OCI-M1 (cell line): ENCODE measurements at places on chromosomes 12 and 14.

DNA sequence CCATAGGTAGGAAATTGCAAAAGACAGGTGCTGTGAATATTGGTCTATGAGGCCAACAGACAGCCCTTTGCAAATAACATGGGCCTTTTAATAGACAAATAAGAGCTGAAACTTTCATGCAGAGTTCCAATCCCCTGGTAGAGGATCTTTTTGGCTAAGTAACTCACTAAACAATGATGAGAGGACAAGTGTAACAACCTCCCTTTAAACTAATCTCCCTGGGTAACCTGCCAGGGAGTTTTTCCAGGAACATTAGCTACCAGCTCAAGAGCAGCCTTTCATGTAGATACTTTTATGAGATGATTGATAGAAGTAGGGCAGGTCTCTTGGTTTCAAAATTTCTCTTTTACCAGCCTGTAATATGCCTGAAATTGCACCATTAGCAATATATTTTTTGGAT is 13.8 kb upstream of the CACNA1C start:
- no peak for DNase-seq

DNA sequence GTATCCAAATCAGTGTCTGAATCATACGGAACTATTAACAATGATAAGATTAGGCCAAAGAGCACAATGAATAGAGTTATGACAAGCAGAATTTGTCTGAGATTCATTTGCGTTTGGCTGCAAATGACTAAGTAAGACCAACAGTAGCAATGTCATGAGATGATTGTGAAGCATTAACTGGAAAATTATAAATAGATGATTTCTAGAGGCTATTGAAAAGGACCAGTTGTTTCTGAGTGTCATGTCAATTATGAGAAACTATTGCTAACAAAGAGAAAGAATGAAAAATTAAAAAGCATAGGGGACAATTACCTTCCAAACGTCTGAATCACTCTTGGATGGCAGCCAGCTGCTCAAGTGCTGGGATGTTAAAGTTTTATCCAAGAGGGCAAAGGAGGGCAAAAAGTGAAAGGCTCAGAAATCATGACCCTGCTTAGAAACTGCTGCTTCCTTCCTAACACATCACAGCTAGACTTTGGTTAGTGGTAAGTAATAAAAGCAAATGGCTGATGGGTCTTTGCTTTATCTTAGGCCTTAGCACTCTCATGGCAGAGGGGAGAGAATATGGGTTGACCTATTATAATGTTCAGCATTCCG is 89.0 kb downstream of the AKAP6 start:
- no peak for DNase-seq

DNA sequence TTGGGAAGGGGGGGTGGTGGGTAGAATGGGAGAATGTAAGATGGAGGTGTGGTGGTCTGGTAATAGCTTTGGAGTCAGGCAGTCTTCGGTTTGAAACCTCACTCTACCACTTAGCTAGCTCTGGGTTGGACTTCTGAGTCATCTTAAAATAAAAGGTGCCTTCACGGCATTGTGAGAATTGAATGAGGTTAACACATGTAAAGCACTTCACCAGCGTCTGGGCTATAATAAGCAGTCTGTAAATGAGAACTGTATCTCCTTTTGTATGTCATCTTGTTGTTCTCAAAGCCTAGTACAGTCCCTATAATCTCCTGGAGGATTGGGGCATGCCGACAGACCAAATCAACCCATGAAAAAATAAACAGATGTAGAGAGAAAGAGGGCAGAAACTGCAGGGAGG is 11.2 kb downstream of the C2CD5 start:
- no peak for DNase-seq

GRCh38 chr12:50013361-50014147 is 11.7 kb downstream of the RACGAP1 start:
- no peak for DNase-seq
